ENCODE measurements at places on chromosomes 7 and 10.
A peak's percentile ranks its signal among the peaks of the same experiment; 100 is the strongest.

DNA sequence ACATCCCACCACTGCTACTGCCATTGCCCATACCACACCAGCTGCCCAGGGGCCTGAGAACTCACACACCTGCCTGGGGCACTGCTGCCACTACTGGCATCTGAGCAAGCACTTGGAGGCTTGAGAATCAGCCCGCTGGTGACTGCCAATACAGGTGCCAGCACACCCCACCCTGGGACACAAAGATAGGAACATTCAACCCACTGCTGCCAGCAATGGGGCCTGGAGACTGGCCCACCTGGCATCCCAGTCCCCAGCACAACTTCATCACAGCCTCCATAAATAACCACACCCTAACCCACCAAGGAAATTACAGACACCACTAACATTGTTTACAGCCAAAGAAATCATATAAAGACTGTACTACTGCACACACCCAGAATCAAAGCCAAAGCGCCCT lies 115.9 kb downstream of the SLC16A9 start:
- DNase-seq: no peak
- H3K27me3 ChIP-seq: no peaks in the 10 kb centered on the region

DNA sequence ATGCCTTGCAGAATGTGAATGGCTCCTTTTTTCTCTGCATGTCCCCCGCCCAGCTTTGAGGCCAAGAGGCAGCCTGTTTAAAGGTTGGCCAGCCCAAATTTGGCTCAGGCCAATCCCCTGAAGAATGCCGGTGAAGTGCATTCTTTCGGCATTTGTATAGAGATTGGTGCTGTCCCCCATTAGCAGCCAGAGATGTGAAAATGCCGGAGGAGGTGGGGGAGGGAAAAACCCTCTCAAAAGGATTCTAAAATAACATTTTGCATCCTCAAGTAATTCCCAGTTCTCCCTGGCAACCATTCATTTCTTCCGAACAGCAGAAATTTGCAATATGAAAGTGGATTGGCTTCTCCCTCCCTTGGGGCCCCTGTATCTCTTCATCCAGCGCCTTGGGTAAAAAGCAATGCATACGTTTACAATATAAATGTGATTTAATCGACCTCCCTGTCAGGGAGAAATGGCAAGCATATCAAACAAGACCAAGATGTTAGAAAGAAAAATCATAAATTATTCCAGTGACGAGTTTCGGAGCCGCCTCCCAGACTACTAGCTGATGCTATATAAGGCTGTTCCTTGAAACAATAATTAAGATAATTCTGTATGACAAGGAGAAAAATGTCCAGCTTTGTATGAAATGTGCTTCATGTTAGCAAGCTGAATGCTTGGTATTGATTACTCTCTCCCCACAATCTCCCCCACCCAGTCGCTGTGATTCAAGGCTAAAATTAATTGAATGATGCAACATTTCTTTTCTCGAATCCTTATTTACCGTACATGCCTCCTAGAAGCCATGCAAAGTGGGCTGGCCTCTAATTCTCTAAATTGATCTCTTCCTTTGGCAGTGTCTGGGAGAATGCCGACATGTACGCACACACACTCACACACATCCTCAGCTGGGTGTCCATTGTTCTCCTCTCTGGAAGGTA lies 323.7 kb downstream of the RPS24 start:
- no peaks in the 10 kb centered on the region for H3K4me1 ChIP-seq
- no peak overlapping the region for H3K4me3 ChIP-seq
- H3K27me3 ChIP-seq: no peaks in the 10 kb centered on the region
- no peak for DNase-seq

GRCh38 chr10:54531296-54531695 lies 269.7 kb downstream of the PCDH15 start:
- no peak for DNase-seq
- H3K27me3 ChIP-seq: no peaks in the 10 kb centered on the region
- no peak overlapping the region for H3K4me3 ChIP-seq
- H3K36me3 ChIP-seq: no peaks in the 10 kb centered on the region

DNA sequence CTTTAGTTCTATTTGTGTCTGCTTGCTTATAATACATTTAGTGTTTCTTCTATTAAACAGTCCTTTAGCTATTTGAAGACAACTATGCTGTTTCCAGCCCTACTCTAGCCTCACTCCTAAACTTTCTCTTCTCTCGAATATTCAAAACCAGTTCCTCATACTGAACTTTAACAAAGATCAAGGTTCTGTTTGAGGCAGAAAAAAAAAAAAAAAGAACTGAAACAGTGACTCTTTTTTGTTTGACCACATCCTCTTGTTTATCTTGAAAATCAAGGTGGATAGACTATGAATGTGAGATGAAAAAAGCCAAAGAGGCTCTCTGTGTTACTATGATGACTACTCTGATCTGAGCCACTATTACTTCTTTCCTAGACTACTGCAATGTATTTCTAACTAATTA lies 154.3 kb downstream of the ZNF365 start:
- no peak overlapping the region for H3K27ac ChIP-seq
- H3K36me3 ChIP-seq: no peaks in the 10 kb centered on the region
- H3K27me3 ChIP-seq: no peaks in the 10 kb centered on the region
- H3K4me3 ChIP-seq: no peak overlapping the region
- no peaks in the 10 kb centered on the region for H3K4me1 ChIP-seq

DNA sequence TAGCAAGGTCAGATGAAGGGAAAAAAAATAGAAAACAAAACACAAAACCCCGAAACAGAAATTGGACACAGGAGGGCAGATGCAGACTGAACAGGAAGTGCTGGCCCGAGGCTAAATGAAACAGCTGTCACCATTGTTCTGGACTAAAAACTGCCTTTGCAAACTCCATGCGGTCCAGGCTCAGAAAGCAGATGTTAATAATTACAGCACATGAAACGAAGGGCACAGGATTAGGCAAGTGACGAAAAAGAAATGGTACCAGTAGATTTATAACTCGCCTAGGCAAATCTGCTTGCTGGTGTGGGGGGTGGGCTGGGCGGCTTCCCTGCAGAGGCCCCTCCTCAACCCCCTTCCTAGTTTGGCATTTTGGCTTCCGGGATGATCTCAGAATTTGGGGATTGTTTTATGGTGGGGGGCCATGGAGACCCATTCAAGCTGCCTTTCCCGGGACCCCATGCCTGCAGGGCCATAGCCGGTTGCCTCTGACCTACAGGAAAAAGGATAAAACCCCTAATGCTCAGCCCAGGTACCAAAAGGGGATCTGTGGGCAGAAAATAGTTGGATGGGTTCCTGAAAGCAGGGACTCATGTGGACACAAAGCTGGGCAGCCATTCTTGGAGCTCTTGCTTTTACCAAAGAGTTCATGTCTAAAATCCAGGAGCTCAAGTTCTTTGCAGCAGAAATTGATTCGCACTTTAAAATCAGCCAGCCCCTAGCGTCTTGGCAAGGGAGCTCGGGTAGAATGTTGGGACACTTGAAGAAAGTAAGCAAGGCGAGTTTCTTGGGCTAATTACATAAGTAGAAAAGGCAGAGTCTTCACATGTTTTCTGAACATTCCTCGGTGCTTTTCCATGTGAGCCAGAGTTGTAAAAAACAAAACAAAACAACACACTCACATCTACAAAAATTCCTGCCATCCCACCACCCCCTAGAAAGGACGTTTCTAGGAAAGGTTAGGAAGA lies 39.0 kb upstream of the EMX2 start:
- no peaks in the 10 kb centered on the region for H3K36me3 ChIP-seq
- H3K4me3 ChIP-seq: no peak overlapping the region

DNA sequence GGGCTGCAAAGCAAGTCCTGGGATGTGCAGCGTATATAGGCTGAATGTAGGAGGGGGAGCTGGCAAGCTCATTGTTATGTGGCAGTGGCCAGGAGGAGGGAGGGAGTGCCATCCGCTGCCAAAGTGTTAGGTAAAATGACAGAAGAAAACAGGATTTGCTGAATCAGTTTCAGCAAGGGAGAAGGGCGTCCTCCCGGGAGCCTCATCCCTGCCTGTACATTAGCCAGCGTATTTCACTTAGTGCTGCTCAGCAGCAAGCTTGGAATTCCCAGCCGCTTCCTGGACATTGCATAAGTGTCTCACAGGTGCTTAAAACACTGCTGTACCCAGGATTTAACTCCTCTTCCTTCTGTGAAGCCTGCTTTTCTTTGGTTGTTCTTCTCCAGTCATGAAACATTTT lies 2.5 kb downstream of the NIPSNAP2 start:
- peaks cover 17% of the 10 kb centered on the region for H3K4me1 ChIP-seq
- H3K27me3 ChIP-seq: no peaks in the 10 kb centered on the region
- H3K27ac ChIP-seq: no peak overlapping the region
- peaks cover 22% of the 10 kb centered on the region for H3K36me3 ChIP-seq
- DNase-seq: no peak
- H3K4me3 ChIP-seq: no peak overlapping the region

- no peak overlapping the region for H3K27ac ChIP-seq
- no peaks in the 10 kb centered on the region for H3K27me3 ChIP-seq
- no peak overlapping the region for H3K4me3 ChIP-seq
- H3K4me1 ChIP-seq: no peaks in the 10 kb centered on the region
These were observed 58.0 kb downstream of the AHCYL2 start for GRCh38 chr7:129282865-129283264.

DNA sequence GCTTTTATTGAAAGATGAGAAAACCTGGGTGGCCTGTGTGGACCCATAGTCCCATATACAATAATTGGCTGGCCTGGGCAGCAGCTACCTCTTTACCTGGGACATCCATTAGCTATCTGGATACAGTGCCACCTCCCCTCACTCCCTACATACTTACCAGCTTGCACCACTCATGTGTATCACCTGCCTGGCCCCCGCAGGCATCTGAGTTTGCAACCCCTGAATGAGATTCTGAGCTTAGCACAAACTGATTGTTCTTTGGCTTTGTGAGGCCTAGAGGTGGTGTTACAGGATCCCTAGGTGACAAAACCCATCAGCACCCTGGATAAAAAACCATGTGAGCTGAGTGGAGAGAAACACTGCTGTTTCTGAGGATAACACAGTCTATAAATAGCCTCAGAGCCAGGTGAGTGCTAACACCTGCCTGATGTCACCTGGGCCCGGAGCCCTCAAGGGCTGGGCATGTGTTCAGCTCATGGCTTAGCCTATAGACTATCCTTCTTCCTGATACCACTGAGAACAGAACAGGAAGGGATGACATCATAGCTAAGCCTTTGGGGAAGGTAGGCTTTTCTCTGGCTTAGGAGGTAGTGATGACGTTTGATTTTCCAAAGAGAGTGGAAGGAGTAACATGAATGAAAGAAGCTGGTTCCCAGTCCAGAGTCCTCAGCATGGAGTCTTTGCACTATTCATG lies 2.6 kb upstream of the PPIF start:
- H3K4me1 ChIP-seq: peaks cover 82% of the 10 kb centered on the region
- peak overlapping the region; percentile 59 for H3K27ac ChIP-seq
